Ecto neural progenitor cell (in vitro differentiated cells): ENCODE measurements at places on chromosomes 1 and 21.

GRCh38 chr1:17502326-17502778 lies 37.1 kb upstream of the ARHGEF10L start:
- peak; percentile 89 for DNase-seq

GRCh38 chr1:67771152-67771551 lies 62.1 kb downstream of the GNG12 start:
- DNase-seq = no peak

DNA sequence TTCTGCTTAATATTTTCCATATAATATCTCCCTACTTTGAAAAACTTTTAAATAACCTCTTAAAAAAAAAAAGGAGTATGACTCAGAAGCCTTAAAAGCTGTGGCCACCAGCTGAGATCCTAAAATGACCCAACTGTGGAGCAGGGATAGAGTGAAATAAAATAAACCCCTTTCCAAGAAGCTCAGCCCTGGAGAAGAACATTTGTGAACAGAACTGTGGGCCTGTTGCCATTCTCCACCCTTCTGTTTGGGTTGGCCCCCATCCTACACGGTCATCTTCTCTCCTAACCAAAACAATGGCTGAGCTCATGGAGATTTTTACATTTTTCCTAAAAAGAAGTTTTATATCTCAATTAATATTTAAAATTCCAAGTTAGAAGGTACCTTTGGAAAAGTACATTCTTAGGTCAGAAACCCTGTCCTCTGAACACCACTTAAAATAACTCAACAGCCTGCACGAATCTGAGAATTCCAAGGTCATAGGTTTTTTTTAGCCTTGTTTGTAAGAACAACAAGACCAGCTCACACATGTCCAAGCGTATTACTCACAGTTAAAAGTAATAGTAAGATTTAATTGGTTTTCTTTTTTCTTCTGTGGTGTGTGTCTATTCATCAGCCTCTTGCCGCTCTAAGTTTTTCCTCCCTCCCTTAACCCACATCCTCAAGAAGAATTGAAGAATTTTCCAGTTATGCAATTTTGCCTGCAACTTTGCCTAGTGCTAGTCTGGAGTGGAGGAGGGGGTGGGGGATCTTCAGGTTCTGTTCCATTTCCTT lies 107.7 kb upstream of the ERRFI1 start:
- DNase-seq = no peak

DNA sequence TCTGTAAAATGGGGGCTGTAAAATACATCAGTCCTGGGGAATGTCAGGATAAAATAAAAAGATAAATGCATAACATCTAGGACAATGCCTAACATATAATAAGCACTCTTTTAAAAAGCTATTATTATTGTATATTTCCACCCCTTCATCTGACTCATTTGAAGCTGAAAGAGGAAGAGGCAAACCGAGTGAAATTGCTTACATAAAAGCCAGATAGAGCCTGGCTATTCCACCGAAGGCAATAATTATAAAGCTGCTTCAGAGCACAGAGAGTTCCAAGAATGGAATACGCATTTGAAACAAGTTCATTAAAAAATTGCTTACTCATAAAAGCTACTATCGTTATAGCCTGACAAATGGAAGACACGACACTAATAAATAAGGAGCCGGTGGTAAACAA lies 186.1 kb upstream of the CAMK1G start:
- DNase-seq = no peak

GRCh38 chr1:226134170-226135058 lies 52.1 kb downstream of the ACBD3 start:
- no peak for DNase-seq

DNA sequence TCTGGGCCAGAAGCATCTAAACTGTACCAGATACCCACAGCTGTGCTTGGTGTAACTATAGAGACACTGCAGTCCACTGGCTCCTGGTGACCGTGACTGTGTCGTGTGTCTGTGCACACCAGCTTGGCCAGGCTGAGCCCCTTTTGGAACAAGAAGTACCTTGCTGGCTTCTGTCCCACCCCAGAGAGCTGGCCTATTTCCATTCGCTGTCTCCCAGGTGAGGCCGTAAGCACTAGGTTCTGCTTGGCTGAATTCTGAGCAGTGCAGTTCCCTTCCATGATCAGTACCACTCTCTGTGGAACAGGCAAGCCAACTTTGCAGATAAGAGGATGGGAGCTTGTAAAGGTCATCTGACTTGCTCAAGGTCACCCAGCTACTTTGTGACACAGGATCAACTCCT lies 119.9 kb upstream of the DNAH14 start:
- DNase-seq = no peak

- DNase-seq = no peak
Measured at GRCh38 chr1:63116016-63116415, 206.4 kb upstream of the FOXD3 start.

GRCh38 chr1:222042120-222042519 lies 300.2 kb upstream of the DUSP10 start:
- no peak for DNase-seq

- DNase-seq = no peak
Measured at GRCh38 chr1:107251839-107252238, 111.0 kb downstream of the NTNG1 start.

DNA sequence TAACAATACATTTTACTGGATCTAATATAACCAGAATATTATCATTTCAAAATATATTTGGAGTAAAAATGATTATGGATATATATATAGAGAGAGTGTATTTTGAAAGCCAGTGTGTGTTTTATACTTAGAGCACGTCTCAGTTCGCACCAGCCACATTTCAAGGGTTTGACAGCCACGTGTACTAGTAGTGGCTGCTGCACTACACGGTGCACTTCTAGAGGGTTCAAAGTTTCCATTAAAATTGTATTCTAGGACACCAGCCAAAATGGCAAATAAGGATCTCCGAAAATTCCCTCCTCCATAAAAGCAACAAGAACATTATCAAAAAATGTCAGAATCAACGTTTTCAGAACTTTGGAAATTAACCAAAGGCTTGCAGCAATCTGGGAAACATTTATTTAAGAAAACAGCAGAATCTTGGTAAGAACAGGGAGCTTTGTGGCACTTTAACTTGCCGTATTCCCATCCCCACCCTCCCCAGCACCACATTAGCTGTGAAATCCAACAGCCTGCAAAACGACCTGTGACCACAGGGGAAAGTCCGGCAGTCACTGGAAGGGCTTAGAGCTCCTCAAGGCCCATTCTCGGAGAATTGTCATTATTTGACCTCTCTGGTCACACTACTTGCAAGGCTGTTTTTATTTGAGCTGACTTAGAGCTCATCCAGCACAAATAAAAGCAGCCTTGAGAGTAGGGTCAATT lies 33.5 kb upstream of the MRPS6 start:
- no peak for DNase-seq

GRCh38 chr1:66996018-66996682 lies 57.8 kb downstream of the SLC35D1 start:
- DNase-seq = peak; percentile 66

GRCh38 chr1:246324711-246325110 lies 182.4 kb downstream of the SMYD3 start:
- DNase-seq = no peak

GRCh38 chr1:40930174-40930964 lies 49.1 kb upstream of the CTPS1 start:
- no peak for DNase-seq

DNA sequence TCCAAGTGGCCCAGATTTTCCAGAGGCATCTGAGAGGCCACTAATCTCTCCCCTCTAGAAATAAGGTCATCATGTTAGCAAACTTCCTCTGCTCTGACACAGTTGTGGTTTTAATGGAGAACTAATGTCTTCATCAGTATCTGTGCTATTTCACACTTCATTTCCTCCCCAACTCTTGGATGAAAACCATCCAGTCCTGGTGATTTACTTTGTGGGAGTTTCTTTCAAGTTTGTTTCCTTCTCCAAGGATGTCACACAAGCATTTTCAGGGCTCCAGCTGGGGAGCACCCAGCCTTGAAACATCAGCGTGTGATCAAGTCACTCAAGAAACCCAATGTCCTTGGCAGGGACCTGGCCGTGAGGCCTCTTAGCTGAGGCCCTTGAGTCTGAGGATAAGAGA lies 38.8 kb downstream of the TBX15 start:
- DNase-seq = no peak

DNA sequence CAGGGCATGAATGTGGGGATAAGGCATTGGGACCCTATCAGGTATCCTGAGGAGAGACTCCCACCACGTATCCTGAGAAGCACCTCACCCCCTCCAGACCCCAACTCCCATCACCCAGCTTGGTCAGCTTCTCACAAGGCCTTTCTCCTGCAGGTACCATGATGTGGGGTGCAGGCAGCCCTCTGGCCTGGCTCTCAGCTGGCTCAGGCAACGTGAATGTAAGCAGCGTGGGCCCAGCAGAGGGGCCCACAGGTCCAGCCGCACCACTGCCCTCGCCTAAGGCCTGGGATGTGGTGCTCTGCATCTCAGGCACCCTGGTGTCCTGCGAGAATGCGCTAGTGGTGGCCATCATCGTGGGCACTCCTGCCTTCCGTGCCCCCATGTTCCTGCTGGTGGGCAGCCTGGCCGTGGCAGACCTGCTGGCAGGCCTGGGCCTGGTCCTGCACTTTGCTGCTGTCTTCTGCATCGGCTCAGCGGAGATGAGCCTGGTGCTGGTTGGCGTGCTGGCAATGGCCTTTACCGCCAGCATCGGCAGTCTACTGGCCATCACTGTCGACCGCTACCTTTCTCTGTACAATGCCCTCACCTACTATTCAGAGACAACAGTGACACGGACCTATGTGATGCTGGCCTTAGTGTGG lies 1.3 kb downstream of the GPR3 start:
- no peak for DNase-seq

DNA sequence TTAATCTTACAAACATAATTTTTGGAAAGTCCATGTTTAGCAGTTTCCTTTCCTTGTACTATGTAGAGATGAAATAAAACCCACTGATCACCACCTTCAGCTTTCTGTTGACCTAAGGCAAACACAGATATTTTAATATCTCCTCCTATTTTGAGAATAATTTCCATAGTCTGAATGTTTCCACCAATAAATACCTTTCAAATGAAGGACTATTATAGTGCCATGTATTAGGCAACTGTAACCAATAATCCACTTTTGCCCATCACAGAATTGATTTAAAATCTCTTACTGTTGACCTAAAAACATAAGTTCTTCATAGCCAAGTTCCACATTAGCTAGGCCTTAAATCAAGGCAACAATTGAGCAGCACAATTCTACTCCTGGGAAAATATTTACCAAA lies 1.8 kb downstream of the CDC42BPA start:
- no peak for DNase-seq

GRCh38 chr21:35190201-35190701 lies 141.1 kb upstream of the RUNX1 start:
- DNase-seq = no peak

- no peak for DNase-seq
Measured at GRCh38 chr1:110239441-110240430, 29.6 kb downstream of the KCNC4 start.

- DNase-seq = no peak
Measured at GRCh38 chr1:225388372-225388771, 39.5 kb downstream of the LBR start.

GRCh38 chr21:28418726-28419514 lies 573.8 kb downstream of the LTN1 start:
- no peak for DNase-seq

DNA sequence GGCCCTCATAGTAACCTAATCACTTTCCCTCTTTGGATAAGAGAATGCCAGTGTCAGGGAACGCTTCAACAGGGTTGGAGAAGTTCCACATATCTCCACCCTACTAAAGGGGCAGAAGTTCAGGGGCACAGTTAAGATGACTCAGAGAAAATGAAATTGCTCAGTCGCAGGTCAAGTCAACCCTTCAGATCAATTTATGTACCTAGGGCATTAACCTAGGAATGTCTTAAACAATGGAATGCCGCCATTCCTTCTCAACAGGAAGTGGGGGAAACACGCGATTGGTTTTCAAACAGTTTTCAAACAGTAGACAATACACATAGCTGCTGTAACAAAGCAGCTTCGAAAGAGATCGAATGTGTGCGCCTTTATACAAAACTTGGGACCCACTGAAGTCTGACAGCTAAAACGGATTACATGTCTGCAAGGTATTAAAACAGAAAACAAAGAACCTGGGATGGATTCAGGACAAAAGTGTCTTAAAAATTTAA lies 897 bp downstream of the SLC25A24 start:
- DNase-seq = no peak
